Stimulated activated CD4-positive, alpha-beta T cell treated with anti-CD3 and anti-CD28 coated beads, Interleukin-4, amount 100 ng/mL, for 4 hours (primary cell): ENCODE measurements at places on chromosomes 5 and 9.

DNA sequence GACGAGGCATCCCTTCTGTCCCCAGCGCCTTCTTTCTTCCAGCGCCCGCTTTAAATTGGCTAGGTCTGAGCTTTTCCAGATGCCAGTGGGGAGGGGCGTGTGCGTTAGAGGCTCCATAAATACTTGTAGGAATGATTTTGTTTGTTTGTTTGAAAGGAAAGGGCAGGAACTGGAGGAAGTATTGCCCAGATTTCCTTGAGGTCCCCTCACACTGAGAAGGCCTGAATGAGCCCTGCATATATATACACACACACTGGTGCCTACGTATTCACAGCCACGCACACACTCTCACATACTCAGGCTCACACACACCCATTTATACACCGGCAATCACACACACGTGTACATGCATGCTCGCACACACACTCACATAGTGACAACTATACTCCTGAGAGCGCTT is 1.0 kb upstream of the SLIT3 start:
- DNase-seq = no peak

- DNase-seq = no peak
Measured at GRCh38 chr9:133029994-133030316, 842 bp upstream of the GTF3C5 start.

DNA sequence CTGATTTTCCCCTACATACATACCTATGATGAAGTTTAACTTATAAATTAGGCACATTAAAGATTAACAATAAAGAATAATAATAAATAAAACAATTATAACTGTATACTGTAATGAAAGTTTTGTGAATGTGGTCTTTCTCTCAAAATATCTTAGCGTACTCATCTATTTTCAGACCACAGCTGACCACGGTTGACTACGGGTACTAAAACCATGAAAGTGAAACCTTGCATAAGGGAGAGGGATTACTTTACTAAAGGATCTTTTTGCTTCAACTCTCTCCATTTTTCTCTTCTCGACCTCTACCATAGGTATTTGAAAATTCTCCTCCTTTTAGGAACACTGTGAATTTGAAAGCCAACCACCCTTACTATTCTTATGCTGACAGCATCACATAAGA is 475.5 kb downstream of the CETN3 start:
- DNase-seq = no peak

DNA sequence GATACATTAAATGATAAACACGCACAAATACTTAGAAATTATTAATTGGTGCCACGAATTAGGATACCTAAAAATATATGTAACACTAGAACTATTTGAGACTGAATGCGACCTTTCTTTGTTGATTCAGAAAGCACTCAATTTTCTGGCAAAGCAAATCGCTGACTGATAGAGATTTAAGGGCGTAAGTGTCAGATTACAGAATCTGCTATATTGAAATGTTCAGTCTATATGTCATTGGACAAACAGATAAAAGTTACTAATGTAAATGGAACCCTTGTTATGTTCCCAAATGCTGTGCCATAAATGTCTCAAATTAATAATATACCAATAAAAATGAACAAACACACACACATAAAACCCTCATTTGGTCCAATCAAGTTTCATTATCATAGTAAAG is 137.9 kb downstream of the MPDZ start:
- no peak for DNase-seq

DNA sequence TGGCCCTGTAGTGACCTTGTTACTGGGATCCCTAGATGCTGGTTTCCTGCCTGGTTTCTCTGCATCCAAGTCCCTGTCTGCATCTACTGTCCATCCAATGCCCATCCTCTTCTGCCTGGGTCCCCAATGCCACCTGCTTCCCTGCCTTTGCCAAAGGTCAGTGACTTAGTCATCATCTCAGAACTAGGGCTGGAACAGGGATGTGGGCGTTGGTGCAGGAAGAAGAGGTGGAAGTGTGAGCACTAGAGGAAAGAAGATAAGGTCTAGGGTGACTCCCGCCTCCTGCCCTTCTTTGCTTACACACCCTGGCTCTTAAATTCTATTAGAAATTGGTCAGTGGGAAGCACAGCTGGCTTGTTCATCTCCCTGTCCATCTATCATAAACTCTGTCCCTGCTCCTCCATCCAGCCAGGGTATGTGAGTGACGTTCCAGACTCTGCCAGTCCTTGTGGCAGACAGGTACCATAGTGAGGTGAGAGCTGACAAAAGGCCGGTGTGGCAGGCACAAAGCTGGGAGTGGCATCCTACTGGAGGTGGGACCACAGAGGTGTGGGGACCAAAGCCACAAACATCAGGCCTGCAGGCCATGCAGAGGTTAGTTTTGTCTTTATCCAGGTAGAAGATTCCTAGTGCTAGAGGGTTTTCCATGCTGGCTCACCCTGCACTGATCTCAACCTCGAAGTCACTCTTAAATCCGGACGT is 9.2 kb downstream of the PTPN3 start:
- DNase-seq = no peak

DNA sequence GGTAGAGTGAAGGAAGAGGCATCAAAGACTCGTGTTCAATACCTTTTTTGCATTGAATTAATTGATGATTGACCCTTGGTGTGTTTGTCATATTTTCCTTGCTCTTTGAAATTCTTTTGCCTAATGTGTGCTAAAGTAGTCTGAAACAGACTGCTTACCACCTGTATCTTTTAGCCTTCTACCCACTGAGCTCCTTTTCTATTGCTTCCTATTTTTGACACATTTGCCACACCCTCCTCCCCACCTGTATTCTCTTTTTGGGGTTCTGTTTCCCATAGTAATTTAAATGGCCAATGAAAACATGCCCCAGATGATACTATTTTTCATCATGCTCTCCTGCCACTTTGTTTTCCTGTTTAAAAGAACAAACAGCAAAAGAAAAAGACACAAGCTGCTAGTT is 78.5 kb downstream of the ZCCHC7 start:
- DNase-seq = no peak

DNA sequence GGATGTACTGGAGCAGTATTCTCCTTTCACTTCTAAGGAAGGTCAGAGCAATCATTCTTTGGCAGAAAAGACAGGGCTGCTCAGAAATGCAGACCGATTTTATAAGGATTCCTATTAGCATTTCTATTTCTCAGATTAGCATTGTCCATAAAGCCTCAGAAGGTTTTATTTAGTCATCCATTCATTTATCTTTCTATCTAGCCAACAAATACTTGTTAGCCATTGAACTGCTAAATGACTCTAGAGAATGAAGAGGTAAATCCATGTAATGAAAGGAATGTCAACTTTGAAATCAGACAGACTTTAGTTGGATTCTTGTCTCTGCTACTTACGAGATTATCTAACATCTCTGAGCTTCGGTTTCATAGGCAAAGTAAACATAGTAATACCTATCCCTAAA is 165.2 kb downstream of the SLC25A46 start:
- DNase-seq = no peak

- no peak for DNase-seq
Measured at GRCh38 chr5:39485079-39485478, 60.3 kb upstream of the DAB2 start.

DNA sequence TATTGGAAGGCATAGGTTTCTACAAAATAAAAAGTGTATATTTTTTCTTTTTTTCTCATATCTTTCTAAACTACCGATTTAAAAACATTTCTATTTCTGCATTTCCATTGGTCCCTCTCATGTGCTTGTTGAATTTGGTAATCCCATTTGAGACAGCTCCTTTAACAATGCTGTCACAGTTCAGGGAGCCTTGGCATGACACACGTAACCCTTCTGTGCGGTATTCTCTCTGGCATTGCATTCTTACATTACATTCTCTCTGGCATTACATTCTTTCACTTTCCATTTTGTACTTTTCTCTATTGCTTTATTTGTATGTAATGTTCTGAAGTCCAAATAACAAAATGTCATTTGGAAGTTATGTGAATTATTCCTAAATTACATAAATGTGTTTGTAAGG is 150.7 kb upstream of the RASGRF2 start:
- no peak for DNase-seq

DNA sequence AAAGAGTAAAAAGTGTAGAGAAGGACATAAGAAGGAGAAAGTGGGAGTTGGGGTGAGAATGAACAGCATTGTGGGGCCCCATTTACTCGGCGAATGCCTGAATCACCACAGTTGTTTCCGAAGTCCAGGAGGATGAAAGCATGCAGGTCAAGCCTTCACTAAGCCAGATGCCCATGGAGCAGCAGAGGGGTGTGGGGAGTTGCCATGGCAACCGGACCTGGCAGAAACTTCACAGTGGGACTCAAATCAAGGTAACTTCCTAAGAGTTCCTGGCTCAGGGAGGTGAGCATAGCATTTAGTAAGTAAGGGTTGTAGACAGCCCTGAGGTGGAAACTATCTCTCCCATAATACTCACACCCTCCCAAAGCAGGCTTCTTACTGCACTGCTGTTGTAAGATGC is 357.1 kb downstream of the TRIM32 start:
- DNase-seq = no peak

DNA sequence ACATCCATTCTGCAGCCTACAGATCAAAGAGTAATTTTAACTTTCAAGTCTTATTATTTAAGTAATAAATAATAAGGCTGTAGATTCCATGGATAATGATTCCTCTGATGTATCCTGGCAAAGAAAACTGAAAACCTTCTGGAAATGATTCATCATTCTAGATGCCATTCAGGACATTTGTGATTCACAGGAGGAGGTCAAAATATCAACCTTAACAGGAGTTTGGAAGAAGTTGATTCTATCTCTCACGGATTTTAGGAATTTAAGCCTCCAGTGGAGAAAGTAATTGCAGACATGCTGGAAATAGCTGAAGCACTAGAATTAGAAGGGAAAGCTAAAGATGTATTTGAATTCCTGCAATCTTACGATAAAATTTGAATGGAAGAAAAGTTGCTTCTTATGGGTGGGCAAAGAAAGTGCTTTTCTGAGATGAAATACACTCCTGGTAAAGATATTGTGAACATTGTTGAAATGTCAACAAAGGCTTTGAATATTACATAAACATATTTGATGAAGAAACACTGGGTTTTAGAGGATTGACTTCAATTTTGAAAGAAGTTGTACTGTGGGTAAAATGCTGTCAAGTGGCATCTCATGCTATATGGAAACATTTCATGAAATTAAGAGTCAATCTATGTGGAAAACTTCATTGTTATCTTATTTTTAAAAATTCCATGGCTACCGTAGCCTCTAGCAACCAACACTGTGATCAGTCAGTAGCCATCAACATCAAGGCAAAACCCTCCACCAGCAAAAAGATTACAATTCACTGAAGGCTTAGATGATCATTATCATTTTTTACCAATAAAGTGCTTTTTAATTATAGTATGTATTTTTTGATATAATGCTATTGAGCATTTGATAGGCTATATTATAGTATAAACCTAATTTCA is 1141.0 kb downstream of the CDH12 start:
- DNase-seq = no peak

GRCh38 chr5:92548346-92548745 is 1032.7 kb downstream of the NR2F1-AS1 start:
- DNase-seq = no peak
